Stimulated activated CD4-positive, alpha-beta T cell treated with anti-CD3 and anti-CD28 coated beads, Interleukin-1b, Interleukin-23, amount 100 ng/mL, for 48 hours (primary cell): ENCODE measurements at places on chromosomes 12 and 14.

- no peak for DNase-seq
These were observed 272.7 kb upstream of the BTG1 start for GRCh38 chr12:92418381-92418780.

- DNase-seq = no peak
These were observed 41.9 kb upstream of the ZFP36L1 start for GRCh38 chr14:68834816-68835215.

DNA sequence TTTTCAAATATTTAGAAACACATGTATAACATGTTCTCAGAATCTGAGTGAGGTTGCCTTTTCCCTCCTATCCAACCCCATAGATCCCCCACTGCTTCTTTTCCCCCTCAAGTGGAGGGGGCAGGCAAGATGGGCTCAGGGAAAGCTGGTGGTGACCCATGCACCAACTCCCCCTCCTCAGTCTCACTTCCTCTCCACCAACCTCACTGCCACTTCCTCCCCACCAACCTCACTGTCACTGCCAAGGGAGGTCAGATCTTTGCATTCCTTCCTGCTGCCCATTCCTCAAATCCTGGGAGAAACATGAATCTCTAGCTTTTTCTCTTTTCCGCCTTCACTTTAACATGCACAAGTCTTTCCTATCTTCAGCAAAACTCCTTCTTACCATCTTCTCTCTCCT, 48.7 kb downstream of the SPTB start:
- DNase-seq = no peak

DNA sequence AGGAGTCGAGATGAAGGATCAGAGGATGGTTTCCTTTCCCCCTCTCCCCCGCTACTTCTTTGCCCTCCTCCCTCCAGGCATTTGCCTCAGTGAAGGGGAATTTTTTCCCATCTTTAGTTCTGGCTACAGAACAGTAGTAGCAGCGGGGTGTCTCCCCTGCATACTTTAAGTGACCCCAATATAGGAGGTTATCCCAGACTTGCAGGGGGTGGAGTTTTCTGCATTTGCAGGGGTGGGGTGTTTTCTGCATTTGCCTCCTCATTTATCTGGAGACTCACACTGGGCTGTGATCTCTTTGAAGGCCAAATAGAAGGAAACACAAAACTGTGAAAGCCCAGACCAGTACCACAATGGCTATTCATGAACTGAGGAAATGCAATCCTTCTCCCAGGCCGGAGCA, 19.8 kb downstream of the PTPRB start:
- DNase-seq = no peak

- DNase-seq = no peak
These were observed 8.1 kb downstream of the PRKAB1 start for GRCh38 chr12:119676022-119676421.

DNA sequence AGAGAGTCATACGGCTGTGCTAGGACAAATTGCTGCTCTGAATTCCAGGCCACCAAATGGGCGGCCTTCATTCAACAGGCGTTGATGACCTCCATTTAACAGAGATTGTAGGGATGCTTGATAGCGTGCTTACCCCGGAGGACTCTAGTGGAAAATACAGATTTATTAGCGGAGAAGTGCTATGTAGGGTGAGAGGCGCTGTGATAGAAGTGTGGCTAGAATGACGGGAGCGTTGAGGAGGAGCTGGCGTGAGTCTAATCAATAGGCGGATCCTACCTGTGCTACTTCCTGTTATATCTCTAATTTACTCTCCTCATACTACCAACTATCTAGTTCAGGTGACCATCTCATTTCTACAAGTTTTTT, 668 bp downstream of the MRPS35 start:
- DNase-seq = no peak

DNA sequence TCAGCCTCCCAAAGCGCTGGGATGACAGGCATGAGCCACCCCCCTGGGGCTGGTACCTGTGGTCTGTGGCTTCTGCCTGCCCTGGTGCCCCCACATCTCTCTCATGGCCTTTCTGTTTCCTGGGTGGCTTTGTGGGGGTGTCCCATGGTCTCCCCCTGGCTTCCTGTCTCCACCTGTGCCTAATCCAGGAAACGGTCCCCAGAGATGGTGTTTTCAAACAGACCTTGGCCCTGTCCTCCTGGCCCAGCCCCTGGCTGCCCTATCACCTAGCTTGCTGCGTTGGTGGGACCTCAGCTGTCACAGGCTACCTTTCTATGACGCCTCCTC, 18.1 kb downstream of the MEG3 start:
- no peak for DNase-seq

DNA sequence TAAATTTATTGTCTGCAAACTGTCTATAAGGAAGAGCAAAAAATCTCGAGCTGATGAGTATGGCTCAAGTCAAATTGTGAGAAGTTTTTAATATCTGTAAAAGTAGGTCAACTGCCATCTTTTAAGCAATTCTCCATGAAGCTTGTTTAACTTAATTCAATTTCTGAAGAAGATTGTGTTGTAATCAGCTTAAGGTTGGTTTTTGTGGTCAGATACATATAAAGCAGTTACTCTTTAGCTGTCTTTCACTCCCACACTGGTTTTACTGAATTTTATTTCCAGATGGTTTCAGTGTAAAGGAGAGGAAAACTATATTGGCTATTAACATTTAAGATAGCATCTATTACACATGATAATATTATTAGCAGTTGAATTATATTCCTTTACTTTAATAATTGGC, 1165.1 kb downstream of the SLC16A7 start:
- DNase-seq = no peak

DNA sequence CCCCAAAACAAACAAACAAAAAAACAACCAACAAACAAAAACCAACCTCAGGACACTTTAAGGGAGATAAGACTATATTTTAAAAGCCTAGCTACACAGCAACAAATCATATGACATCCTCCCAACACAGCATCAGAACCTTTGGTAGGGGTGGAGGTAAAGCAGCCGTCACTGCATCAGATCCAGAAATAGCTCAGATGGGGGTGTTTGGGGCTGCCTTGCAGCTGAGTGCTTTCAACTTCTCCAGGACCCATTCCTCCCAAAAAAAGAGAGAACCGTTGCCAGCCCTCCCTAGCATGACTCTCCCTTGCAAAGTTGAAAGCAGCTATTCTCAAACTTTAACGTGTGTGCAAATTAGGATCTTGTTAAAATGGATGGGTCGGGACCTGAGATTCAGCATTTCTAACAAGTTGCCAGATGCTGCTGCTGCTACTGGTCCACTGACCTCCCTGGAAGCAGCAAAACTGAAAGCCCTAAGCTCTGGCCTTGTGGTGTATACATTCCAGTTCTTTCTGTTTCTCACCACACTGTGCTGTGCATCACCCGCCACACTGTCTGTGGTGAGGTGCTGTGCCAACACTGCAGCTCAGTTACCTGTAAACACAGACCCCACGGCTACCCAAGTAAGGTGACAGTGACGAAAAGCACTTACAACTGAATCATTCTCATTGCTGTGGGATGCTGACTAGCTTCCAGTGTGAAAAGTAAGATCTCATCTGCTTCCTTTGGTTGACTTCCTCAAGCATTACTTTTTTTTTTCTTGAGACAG, 54.0 kb downstream of the SLC38A1 start:
- DNase-seq = peak; percentile 91

- no peak for DNase-seq
These were observed 15.3 kb downstream of the EML1 start for GRCh38 chr14:99808515-99808914.

- no peak for DNase-seq
These were observed 1.1 kb upstream of the C14orf132 start for GRCh38 chr14:96037891-96038557.

DNA sequence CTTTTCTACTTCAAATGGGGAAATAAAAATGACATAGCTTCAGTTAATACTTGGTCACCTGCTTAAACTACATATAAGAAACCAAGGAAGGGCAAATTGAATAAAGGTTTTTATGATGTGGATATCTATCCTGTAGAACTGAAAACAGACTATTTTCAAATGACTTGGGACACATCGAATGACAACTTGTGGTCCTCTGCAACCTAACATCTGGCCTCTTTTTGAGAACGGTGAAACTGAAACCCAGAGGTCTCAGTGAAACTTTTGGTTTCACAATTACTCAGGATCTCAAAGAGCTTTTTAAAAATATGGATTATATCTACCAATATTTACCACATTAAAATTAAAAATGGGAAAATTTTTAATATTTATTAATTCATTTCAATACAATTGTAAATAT, 65.2 kb downstream of the PPP2R5E start:
- DNase-seq = peak; percentile 16
